ENCODE measurements at places on chromosomes 4 and X. TPM values are rescaled to one million over a fixed set of nuclear protein-coding genes. Genes with fewer than 3 reads are reported as not detected.

DNA sequence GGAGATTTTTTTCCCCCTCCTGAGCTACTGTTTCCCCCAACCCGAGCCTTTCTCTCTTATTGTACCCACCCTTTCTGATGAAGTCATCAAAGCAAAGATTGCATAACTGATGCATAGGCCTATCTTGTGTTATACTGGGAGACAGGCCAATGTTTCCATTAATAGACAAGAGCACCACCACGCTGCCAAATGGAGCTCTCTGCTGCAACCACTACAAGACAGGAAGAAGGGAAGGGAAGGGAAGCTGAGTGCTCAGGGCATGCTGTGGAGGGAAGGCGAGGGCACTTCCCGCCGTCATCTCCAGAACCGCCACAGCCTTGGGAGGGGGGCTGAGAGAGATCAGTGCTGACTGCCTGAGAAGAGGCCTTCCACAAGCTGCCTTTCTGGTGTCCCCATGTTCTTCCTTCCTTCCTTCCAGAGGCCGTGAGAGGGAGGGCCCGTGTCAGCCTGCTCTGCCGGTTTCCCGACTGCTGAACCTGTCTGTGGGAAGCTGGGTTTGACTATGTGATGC, 75.0 kb downstream of the MGST2 start:
- no peak for DNase-seq

DNA sequence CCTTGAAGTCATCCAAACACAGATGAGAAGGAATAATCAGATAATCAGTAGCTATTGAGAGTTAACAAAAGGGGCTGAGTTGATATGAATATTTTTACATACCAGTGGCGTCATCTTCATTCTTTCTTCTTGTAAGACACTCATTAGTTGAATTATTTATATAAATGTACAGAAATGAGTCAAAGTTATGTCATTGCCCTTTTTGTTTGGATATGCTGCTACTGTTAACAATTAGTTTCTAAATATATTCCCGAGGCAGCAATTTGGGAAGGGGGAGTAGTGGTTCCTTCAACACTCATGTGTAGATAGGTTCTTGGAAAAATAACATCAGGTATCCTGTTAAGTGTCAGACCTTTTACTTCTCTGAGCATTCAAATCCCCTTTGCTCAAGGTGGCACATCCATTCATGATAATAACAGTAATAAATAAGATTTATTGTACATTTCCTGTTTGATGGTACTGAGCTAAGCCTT, 436.6 kb downstream of the SPRY1 start:
- DNase-seq, result no peak

- DNase-seq, result no peak
Measured at GRCh38 chr4:133513901-133514300, 364.8 kb downstream of the PCDH10 start.

- no peak for DNase-seq
Measured at GRCh38 chr4:147104768-147105167, 159.1 kb upstream of the TTC29 start.

DNA sequence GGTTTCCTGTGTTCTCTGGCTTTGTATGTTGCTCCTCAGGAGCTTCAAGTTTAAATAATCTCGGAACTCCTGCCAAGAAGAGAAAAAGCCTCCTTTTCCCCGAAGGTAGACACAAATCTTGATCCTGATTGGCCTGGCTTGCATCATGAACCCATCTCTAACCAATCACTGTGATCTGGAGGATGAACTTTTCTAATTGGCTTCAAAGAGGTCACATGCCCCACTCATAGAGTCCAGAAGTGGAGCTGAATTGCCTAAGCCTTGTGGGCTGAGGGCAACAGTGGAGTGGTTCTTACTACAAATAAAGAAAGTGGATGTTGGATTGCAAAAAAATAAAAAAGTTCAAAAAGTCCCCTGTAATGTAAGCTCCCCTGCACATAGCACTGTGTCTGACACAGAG, 245.9 kb downstream of the MID1IP1 start:
- DNase-seq, result no peak

GRCh38 chrX:109481986-109482385, at the start of gene GUCY2F:
Gene GUCY2F (minus strand): TSS chrX:109482086. CDS start chrX:109475936, 6,150 bp downstream.
- DNase-seq, result no peak

GRCh38 chr4:47075919-47076318, 44.6 kb downstream of the GABRB1 start:
- DNase-seq, result no peak

DNA sequence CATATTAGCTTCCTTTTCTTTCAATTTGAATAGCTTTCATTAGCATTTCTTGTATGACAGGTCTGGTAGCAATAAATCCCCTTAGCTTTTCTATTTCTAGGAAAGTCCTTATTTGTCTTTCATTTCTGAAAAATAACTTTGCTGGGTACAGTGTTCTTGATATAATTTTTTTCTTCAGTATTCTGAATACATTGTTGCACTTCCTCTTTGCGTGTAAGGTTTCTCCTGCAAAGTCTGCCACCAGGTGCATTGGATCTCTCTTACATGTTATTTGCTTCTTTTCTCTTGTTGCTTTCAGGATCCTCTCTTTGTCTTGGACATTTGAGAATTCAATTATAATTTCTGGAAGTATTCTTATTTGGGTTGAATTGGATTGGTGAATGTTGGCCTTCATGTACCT, 663.7 kb downstream of the GRXCR1 start:
- no peak for DNase-seq

The PACRGL gene
- 26.4 TPM for total RNA-seq

The BMX gene
- total RNA-seq, result not detected

The GRIPAP1 gene
- 39.4 TPM for total RNA-seq
